IgD-negative memory B cell (primary cell): ENCODE measurements at places on chromosomes 16 and 17. TPM values are rescaled to one million over a fixed set of nuclear protein-coding genes. Genes with fewer than 3 reads are reported as not detected.

Gene KRTAP2-2
- polyA plus RNA-seq = not detected

Gene ADAMTS18
- polyA plus RNA-seq = not detected

Gene TBC1D3G
- polyA plus RNA-seq = not detected

Gene OR1F1
- not detected for polyA plus RNA-seq

Gene FSCN2
- 0.83 TPM for polyA plus RNA-seq

Gene SLC22A31
- polyA plus RNA-seq = not detected

Gene TP53TG3D
- not detected for polyA plus RNA-seq

Gene SAMD14
- polyA plus RNA-seq = 0.15 TPM

Gene TEX19
- polyA plus RNA-seq = 0.36 TPM

Gene PPP1R1B
- polyA plus RNA-seq = not detected

Gene PERCC1
- polyA plus RNA-seq = not detected

Gene MOSMO
- 4.1 TPM for polyA plus RNA-seq

Gene SLC9A5
- 0.75 TPM for polyA plus RNA-seq

Gene CLEC10A
- not detected for polyA plus RNA-seq

Gene LITAFD
- not detected for polyA plus RNA-seq

Gene KRTAP1-5
- polyA plus RNA-seq = not detected

Gene HGS
- polyA plus RNA-seq = 37.6 TPM

Gene CDIPT
- polyA plus RNA-seq = 73.8 TPM

Gene ABI3
- 34.2 TPM for polyA plus RNA-seq

Gene CARD14
- polyA plus RNA-seq = not detected

Gene ZFP90
- 23.1 TPM for polyA plus RNA-seq

Gene CLEC18C
- polyA plus RNA-seq = not detected

Gene CD300H
- polyA plus RNA-seq = 0.61 TPM

Gene IRF8
- 718 TPM for polyA plus RNA-seq

Gene TP53TG3F
- not detected for polyA plus RNA-seq

Gene GJC1
- 0.15 TPM for polyA plus RNA-seq

Gene PLSCR3
- 113 TPM for polyA plus RNA-seq

Gene ERBB2
- polyA plus RNA-seq = 0.79 TPM

Gene CEMP1
- polyA plus RNA-seq = 6.2 TPM

Gene PDXDC1
- 31.7 TPM for polyA plus RNA-seq

Gene SETD1A
- polyA plus RNA-seq = 3.0 TPM

Gene CMTM2
- not detected for polyA plus RNA-seq

Gene SBK1
- polyA plus RNA-seq = 0.68 TPM

Gene ADORA2B
- 1.2 TPM for polyA plus RNA-seq

Gene EVI2A
- 30.2 TPM for polyA plus RNA-seq

Gene PITPNC1
- polyA plus RNA-seq = 26.0 TPM

Gene CA5A
- not detected for polyA plus RNA-seq

Gene GFAP
- 0.45 TPM for polyA plus RNA-seq

Gene CSH2
- not detected for polyA plus RNA-seq

Gene SLC4A1
- not detected for polyA plus RNA-seq

Gene TSNAXIP1
- not detected for polyA plus RNA-seq

Gene FNDC8
- polyA plus RNA-seq = not detected

Gene CHST4
- not detected for polyA plus RNA-seq
